ENCODE measurements at places on chromosomes 1 and 21.

DNA sequence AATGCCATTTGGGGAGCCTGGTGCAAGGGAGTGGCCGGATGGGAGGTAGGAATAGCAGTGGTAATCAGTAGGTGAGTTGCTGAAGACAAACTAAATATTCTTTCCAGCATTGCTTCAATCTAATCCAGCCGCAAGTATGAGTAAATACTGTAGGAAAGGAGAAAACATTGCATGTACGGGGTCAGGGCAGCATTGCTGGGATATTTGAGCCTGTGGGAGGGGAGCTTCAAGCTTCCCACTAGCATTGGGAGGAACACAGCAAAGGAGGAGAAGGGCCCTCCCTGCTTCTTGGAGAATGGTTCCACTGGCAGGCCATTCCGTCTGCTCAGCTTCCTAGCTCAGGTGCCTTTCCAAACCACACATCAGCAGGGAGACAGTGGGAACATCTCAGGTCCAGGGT is 15.2 kb downstream of the CAPN2 start:
- no peak for DNase-seq

GRCh38 chr1:38269923-38270848 is 223.6 kb upstream of the POU3F1 start:
- peak; percentile 90 for DNase-seq

DNA sequence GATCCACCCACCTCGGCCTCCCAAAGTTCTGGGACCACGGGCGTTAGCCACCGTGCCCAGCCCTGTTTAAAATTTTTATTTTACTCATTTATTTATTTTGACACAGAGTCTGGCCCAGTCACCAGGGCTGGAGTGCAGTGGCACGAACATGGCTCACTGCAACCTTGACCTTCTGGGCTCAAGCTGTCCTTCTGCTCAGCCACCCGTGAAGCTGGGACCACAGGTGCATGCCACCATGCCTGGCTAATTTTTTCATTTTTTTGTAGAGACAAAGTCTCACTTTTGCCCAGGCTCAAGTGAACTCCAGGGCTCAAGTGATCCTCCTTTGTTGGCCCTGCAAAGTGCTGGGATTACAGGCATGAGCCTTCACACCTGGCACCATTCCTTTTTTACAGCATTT is 27.5 kb upstream of the DNAJC6 start:
- DNase-seq = no peak

DNA sequence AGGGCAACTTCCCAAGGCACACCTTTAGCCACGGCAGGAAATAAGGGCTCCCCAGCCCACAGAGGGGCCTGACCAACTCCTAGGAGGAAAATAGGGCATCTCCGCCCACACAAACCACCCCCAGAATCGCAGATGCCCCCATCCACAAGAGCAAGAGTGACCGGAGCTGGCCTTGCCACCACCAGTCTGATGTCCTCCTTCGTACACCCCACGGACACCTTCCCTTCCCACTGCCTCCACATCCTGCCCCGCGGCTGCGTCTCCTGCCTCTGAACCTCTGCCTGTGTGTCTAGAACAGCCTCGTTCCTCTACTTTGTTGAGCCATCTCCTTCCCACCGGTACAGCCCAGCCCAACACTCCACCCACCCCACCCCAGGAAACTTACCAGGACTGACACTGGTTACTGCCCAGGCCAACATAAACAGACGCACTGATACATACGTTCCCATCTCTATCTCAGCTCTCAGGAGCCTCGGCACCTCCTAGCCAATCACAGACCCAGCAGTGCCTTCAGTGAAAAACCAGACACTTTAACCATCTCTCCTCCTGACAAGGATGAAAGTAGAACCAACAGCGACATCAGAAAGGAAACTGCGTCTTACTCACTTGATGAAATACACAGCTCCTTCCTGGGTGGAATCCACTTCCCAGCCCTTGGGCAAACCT is 7.6 kb upstream of the PLEKHA6 start:
- DNase-seq = no peak

GRCh38 chr1:55484173-55484572 is 269.0 kb upstream of the USP24 start:
- DNase-seq = no peak

- DNase-seq = no peak
Observed at GRCh38 chr1:235136111-235136510, 7.5 kb upstream of the TOMM20 start.

GRCh38 chr1:234526922-234527321 is 47.9 kb upstream of the TARBP1 start:
- DNase-seq = no peak

- no peak for DNase-seq
Observed at GRCh38 chr1:6104631-6105030, 58.9 kb downstream of the KCNAB2 start.

DNA sequence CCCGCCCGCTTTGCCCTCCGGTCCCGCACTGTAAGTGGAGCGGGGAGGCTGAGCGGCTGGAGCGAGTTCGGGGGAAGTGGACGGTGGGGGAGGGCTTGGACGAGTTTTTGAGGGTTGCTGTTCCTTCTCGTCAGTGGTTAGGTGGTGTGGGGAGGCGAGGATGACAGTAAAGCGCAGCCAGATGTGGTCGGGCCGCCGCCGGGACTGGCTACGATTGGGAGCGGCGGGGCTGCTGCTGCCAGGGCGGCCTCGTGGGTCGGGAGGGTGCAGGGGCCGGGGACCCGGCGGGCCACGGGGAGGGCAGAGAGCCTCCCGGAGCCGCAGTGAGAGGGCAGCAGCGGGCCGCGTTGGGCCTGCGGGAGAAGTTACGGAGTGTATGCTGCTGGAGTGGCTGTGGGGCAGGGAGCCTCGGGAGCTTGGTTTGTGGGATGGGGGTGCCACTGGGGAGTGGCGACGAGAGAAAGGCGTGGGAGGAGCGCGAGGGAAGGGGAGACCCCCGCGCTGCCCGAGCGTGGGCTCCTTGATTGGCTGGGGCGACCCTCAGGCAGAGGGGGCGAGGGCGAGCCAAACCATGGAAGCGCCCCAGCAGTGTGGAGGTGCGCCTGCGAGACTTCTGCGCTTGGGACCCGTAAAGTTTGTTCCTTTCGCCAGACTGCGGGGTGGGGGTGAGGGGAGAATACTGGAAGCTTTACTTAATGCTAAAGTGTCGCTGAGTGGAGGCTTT is 2.1 kb downstream of the ADGRL2 start:
- DNase-seq = no peak

- no peak for DNase-seq
Observed at GRCh38 chr1:18343581-18343980, 137.1 kb upstream of the KLHDC7A start.

DNA sequence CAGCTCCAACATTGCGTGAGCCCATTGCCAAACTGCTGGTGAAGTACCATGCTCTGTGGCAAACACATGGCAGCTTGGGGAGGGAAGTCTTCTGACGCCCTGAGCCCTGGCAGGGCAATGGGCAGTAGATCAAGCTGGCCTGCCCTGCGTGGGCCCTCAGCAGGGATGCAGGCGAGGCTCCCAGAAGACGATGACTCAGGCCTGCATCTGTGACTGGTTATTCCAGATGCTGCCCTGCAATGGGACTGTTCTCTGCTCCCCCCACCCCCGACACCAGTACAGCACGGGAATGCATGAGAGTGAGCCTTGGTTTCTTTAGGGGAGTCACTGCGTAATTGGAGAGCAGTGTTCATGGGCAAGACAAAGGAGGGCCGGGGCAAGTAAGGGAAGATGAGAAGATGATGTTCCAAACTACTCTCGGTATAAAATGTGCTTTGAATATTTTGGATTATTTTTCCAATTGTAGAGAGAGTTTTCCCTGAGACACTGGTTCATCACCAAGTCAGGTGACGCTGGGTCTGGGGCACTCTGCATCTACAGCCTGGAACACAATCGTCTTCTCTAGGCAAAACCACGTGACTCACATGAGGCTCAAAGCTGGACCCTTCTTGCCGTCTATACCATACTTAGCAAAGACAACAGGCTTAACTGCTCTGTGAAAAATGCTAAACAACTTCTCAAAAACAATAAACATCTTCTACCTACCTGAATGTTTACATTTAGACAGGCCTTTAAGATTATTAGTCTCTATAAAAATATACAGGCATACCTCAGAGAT is 9.0 kb upstream of the C1orf198 start:
- DNase-seq = no peak

DNA sequence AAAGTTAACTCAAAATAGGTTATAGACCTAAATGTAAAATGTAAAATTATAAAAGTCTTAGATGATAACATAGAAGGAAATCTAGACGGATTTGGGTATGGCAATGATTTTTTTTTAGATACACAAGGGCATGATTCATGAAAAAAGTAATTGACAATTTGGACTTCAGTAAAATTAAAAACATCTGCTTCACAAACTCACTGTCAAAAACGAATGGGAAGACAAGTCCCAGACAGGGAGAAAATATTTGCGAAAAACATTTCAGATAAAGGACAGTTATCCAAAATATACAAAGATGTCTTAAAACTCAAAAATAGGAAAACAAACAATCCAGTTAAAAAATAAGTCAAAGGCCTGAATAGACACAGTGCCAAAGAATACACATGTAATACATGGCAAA is 9.7 kb upstream of the PTGS2 start:
- DNase-seq = no peak

DNA sequence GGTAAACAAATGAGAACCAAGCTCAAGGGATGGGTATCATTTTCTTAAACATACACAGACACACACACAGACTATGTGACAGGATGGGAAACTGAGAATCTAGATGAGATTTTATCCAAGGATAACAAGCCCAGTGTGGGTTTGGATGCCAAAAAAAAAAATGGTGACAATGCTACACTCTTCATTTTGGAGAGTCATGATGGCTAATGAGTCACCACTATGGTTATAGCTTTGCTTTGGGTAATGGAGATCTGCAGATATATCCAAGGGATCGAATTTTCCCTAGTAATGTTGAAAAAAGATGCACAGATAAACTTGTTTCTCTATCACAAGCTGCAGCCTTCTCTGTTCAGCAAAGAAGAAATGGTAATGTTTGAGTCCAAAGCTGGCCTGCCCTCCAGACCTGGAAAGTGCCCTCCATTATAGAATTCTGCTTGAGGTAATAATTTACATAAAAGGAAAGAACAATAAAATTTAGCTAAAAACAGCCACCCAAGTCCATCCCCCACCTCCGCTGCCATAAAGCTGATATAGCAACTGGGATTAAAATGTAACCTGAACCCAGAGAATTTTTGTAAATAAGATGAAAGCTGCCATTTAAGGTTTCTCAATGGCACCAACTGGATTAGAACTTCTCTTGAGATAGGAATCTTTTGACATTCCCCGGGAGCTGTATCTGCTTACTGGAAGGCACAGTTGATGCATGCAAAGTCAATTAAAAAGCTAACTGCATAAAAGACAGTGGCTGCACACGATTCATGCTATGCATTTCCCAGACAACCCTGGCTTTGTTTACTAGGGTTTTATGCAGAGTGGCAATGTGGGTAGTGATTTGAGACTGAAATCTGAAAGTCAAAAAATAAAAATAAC is 395.2 kb upstream of the LYPLAL1 start:
- no peak for DNase-seq

DNA sequence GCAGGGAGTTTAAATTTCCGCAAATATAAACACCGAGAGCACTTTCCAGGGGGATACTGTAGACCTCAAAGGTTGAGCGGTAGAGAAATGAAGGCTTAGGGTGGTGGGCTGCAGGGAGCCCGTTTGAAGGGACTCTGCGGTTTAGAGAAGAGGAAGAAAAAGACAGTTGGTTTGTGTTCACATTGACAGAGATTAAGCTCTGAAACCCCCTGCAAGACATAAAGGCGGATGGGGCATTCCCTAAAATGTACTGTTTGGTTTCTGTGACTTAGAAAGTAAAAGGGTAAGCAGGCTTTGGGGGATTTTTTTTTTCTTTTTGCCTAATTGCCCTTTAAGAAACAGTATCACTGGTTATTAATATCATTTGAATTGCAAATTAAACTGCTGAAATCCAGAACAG is 1.3 kb downstream of the KAZN start:
- DNase-seq = no peak
